IMR-90 (cell line): ENCODE measurements at places on chromosomes 16 and 17. TPM values are rescaled to one million over a fixed set of nuclear protein-coding genes. Genes with fewer than 3 reads are reported as not detected.
A peak's percentile ranks its signal among the peaks of the same experiment; 100 is the strongest.

Gene STAC2
- total RNA-seq, result not detected in 2 replicates

Gene TMIGD1
- total RNA-seq, result not detected in 2 replicates

Gene FBXW10B
- total RNA-seq, result under 0.01 and 0.28 TPM in 2 replicates

Gene NPW
- total RNA-seq, result 0.18 TPM in 1 of 2 replicates, not detected in the other

Gene DOC2B
- not detected in 2 replicates for total RNA-seq

Gene AOC3
- under 0.01 TPM in 1 of 2 replicates, not detected in the other for total RNA-seq

Gene PGS1
- 14.4 and 18.5 TPM in 2 replicates for total RNA-seq

- H3K4me3 ChIP-seq, result no peak overlapping the region
- H3K27me3 ChIP-seq, result no peaks in the 10 kb centered on the region
- peak; percentile 100 for DNase-seq
- H3K4me1 ChIP-seq, result peaks cover 52% of the 10 kb centered on the region
- H3K27ac ChIP-seq, result peak overlapping the region; percentile 80
Measured at GRCh38 chr16:84836234-84836647, 16.5 kb downstream of the CRISPLD2 start.

DNA sequence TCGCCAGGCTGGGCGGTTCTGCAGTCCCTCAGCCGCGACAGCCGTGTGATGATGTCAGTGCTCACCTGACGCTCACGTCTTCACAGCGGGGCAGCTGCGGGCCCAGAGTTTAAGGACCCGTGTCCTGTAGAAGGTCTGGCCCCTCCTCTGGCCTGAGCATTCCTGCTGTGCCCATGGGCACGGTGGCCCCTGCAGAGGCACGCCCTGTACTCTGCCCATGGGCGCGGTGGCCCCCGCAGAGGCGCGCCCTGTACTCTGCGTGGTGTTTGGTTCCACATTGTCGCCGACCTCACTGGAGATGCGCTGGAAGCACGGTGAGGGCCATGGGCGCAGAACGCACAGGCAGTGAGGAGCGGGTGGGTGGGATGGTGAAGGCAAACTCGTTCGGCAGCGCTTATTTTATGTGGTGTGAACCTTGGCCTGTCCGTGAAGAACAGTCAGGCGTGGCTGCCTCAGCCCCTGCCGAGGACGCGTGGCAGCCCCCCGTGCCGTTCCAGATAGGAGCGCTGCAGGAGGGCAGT, 122.0 kb downstream of the BANP start:
- no peak overlapping the region for H3K27ac ChIP-seq
- H3K27me3 ChIP-seq, result no peaks in the 10 kb centered on the region
- no peak overlapping the region for H3K4me3 ChIP-seq
- peaks cover 38% of the 10 kb centered on the region for H3K36me3 ChIP-seq

DNA sequence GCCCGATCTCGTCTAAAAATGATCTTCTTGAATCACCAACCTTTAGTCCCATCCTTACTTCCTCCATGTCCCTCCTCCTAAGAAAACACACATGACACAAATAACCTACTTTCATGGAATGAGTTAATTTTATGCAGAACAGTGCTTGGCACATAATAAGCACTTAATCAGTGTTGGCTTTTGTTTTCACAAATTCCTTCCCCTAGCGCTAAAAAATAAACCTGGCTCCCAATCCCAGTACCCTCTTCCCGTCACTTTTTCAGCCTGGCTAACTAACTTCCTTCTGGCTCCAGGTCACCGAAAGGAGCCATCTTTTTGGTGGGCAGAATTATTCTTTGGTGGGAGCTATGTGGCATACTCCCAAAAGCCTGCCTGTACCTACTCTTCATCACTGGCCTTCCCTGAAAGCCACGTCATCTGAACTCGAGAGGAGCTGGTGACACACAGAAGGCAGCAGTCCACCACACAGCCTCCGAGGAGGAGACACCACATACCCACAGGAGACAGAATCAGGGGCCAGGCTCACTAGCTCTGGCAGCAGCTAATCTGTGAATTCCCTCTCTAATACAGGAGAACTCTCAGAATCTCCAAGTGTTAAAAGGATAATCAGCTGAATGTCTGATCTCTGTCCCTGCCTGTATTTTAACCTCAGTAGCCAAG, 114.5 kb downstream of the SMG6 start:
- peaks cover 27% of the 10 kb centered on the region for H3K36me3 ChIP-seq
- no peak for DNase-seq
- no peak overlapping the region for H3K4me3 ChIP-seq
- H3K27me3 ChIP-seq, result no peaks in the 10 kb centered on the region
- H3K4me1 ChIP-seq, result peaks cover 13% of the 10 kb centered on the region

- H3K4me3 ChIP-seq, result no peak overlapping the region
- peaks cover 20% of the 10 kb centered on the region for H3K27me3 ChIP-seq
- no peak overlapping the region for H3K27ac ChIP-seq
Measured at GRCh38 chr17:56642424-56642823, 48.9 kb downstream of the NOG start.

GRCh38 chr16:11098601-11099390, 154.4 kb downstream of the CLEC16A start:
- H3K27ac ChIP-seq, result peak overlapping the region; percentile 47; the same call in 1 of the 2 replicates
- no peak for DNase-seq
- no peaks in the 10 kb centered on the region for H3K36me3 ChIP-seq

GRCh38 chr16:57591086-57591869, 37.2 kb upstream of the ADGRG1 start:
- peaks cover 8% of the 10 kb centered on the region for H3K4me1 ChIP-seq
- DNase-seq, result peak; percentile 82
- peak overlapping the region; percentile 2; the same call in 1 of the 2 replicates for H3K27ac ChIP-seq

DNA sequence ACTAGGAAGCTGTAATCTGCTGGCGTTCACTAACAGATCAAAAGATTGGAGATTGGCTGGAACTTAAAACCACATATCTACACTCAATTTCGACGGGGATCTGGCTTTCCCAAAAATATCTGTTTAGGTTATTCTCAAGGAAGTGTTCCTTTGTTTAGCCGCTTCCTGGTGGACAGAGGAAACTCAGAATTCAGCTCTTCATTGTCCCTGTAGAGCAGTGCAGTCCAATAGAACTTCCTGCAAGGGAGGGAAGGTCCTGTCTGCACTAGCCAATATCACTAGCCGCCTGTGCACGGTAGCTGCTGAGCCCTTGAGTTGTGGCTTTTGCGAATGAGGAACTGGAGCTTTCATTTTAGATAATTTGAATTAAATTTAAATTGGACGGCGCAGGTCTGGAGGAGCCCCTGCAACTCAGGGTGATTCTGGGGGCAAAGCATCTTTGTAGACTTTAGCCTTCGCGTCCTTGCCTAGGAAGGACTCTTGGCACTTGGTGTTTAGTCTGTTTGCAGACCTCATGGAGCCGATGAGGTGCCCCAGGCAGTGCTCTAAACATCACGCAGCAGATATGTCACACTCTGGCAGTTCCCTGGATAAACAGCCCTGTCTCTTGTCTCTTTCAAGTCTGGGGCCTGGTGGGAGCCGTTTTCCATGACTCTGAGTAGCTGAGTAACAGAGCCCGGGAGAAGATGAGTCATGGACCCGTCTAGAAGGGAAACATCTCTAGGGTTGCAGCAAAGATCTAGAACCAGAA, 122.2 kb downstream of the CCDC182 start:
- H3K4me3 ChIP-seq, result no peak overlapping the region
- 0 out of 2 replicates have a peak, but pooled peaks cover 2% of the 10 kb centered on the region for H3K36me3 ChIP-seq
- H3K27me3 ChIP-seq, result no peaks in the 10 kb centered on the region
- H3K27ac ChIP-seq, result peak overlapping the region; percentile 2; the same call in 1 of the 2 replicates
- DNase-seq, result peak; percentile 85

DNA sequence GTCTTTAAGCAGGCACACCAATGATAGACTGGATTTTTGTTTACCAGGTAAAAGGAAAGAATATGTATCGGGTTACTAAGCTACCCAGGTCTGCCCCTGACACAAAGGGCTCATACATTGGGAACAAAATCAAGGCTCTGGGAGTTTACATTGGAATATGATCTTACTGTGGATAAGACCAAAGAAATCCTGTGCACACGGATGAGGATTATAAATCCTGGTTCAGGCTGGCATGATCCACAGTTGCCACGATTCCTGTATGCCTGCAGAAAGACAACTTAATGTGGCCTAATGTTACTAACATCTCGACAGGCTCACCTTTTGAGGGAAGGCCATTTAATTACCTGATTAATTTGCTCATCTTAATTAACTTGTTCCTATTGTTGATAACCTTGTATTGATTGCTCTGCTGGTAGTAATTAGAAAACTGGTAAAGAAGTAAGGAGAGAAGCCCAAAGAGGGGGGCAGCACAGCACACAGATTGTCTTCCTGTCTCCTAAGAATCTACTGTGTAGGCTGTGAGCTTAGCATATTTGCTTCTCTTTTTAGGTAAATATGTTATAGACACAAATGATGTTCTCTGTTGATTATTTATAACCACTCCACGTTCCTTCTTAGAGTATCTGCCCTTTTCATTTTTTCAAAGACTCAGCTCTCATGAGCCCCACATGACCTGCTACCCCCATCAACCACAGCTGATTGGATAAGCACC, 51.0 kb upstream of the TOX3 start:
- H3K27ac ChIP-seq, result no peak overlapping the region
- no peaks in the 10 kb centered on the region for H3K4me1 ChIP-seq
- no peaks in the 10 kb centered on the region for H3K36me3 ChIP-seq
- no peak for DNase-seq
- no peak overlapping the region for H3K4me3 ChIP-seq

GRCh38 chr17:28372945-28373274, 1.4 kb downstream of the SARM1 start:
- no peak for DNase-seq
- H3K36me3 ChIP-seq, result 0 out of 2 replicates have a peak, but pooled peaks cover 1% of the 10 kb centered on the region
- no peak overlapping the region for H3K27ac ChIP-seq

GRCh38 chr17:8187517-8188262, 2.3 kb downstream of the BORCS6 start:
- peaks cover 13% of the 10 kb centered on the region for H3K4me1 ChIP-seq
- no peaks in the 10 kb centered on the region for H3K27me3 ChIP-seq
- peak overlapping the region; percentile 50 for H3K4me3 ChIP-seq
- DNase-seq, result peak; percentile 100
- no peaks in the 10 kb centered on the region for H3K36me3 ChIP-seq

- no peak for DNase-seq
- H3K27me3 ChIP-seq, result peaks cover 18% of the 10 kb centered on the region
- no peaks in the 10 kb centered on the region for H3K36me3 ChIP-seq
Measured at GRCh38 chr16:82260212-82260795, 90.3 kb upstream of the MPHOSPH6 start.

GRCh38 chr17:74177018-74177450, 26.4 kb upstream of the RPL38 start:
- no peaks in the 10 kb centered on the region; the same call in 1 of the 2 replicates for H3K27me3 ChIP-seq
- DNase-seq, result peak; percentile 37
- H3K36me3 ChIP-seq, result no peaks in the 10 kb centered on the region
- H3K4me3 ChIP-seq, result no peak overlapping the region
- no peak overlapping the region for H3K27ac ChIP-seq

DNA sequence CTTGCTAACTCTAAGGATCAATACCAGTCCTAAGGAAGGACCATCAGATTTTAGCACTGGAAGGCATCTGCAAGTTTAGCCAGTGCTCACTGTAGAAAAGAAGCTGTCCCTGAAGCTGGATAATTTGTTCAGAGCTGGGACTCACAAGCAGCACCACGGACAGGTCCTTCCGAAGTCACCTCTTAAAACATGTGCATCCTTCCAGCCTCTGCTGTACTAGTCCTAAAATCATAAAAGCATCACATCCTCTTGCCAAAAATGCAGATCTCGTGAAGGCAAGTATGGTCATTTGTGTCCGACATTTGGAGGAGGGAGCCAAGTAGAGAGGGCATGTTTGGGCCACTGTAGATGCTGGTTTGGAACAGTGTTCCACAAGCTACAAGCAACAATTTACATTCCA, 506.9 kb downstream of the RBFOX1 start:
- H3K27ac ChIP-seq, result no peak overlapping the region
- H3K4me1 ChIP-seq, result no peaks in the 10 kb centered on the region
- H3K36me3 ChIP-seq, result no peaks in the 10 kb centered on the region
- H3K27me3 ChIP-seq, result no peaks in the 10 kb centered on the region
